Glutamatergic neuron (in vitro differentiated cells): ENCODE measurements at places on chromosomes 12 and 14.

- DNase-seq, result no peak
These were observed 24.7 kb upstream of the HIF1A start for GRCh38 chr14:61670576-61670975.

DNA sequence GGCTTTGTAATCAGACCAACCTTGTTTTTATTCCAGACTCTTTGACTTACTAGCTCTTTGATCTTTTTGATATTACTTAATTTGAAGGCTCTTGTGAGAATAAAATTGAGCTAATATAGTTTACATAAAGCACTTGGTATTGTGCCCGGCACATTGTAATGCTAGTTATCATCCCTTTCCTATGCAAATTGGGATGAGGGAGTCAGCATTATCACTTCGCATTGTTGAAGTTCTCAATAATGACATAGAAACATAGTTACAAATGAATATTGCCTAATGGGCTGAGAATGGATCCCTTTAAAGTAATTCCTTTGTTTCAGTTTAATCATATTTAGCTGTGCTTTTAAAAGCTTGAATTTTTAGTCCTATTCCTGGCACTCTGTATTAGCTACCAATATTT is 36.6 kb downstream of the SUPT16H start:
- DNase-seq, result no peak

DNA sequence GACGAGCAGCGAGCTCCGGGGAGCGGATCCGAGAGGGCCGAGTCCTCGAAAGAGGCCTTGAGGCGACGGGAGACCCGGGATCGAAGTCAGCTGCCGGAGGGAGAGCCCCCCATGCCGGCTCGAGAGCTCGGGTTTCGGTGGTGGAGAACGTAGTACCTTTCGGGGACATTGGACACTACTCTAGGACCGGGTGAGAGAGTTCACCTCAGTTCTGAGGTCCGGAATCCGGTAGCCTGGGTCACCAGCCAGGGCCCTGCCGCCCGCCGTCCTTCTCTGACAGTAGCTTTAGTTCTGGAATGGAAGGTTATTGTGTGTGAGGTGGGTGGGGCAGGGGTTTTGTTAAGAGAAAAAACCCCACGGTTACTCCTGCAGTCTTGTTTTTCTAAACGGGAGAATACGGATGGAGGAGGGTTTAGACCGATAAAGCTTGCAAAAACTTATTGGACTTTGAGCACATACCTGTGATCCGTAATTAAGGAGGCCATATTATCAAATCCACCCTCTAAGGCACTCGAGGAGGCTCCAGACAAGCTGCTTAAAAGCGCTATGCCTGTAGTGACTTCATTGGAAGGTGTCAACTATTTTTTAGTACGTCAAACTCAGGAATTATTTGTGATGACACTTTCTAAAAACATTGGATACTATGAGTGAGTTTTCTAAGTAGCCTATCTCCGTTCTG is 765 bp downstream of the SCYL2 start:
- peak; percentile 58 for DNase-seq

DNA sequence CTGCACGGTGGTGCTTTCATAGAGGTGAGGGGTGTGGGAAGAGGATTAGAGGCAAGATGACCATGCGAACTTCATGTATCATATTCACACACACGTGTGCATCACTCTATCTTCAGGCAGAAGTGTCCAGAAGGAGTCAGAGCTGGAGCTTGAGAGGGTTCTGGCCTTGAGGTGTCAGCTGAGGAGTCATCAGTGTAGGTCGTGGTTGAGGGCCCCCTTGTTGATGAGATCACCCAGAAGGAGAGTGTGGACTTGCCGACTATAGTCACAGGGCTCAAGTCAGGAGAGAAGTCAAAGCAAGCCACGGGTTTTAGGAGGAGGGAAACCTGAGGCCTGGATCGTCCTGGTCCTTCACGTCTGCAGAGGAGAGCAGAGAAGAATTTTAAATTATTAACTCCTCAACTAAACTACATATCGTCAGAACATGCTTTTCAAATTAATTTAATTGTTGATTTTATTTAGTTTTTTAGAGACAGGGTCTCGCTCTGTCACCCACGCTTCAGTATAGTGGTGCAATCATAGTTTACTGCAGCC is 25.4 kb downstream of the EML1 start:
- no peak for DNase-seq

DNA sequence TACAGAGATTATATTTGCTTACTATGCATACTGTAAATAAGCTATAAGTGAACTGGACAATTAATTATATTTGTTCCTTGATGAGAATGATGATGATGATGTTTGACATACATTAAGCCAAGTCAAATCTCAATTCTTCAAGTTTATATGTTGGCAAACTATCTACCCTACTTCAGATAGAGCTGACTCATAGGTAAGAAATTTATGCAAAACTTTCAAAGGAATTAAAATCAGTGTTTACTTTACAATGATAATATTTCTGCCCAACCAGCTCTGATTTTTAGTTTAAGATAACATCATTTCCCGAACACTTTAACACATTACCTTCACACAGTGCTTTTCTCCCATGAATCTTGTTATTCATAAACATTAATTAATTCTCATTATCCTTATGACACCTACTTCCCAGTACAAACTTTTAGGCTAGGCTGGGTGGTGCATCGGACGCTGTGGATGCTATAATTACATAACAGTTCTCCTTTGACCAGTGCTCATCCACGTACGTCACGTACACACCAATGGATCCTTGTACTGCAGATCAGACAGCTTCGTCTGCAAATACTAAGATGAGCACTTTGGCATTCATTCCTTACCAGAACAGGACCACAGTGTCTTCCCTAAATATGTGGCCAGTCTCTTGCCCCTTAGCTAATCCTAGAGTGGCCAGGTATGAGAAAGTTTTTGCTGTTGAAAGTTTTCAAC is 18.3 kb downstream of the BMP4 start:
- DNase-seq, result no peak

DNA sequence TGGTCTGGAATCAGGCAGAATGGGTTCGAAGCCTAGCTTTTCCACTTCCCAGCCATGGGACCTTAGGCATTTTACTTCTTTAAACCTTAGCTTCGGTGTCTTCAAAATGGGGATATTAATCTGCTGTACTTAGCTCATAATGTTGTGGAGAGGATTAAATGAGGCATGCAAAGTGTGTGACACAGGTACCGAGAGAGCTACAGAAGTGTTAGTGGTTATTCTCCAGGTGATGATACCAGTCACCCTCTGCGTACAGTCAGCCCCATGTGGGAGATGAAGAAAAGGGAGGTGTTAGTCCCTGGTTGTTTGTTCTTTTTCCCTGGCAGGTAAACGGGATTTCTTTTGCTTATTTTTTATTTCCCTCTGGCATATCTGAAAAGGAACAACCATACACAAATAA is 212.1 kb downstream of the PHLDA1 start:
- DNase-seq, result no peak

GRCh38 chr12:80317899-80318298 is 126.1 kb upstream of the PTPRQ start:
- DNase-seq, result no peak

GRCh38 chr12:12511895-12512711 is 50.6 kb downstream of the DUSP16 start:
- no peak for DNase-seq
